ENCODE measurements at places on chromosomes 1 and 21.

DNA sequence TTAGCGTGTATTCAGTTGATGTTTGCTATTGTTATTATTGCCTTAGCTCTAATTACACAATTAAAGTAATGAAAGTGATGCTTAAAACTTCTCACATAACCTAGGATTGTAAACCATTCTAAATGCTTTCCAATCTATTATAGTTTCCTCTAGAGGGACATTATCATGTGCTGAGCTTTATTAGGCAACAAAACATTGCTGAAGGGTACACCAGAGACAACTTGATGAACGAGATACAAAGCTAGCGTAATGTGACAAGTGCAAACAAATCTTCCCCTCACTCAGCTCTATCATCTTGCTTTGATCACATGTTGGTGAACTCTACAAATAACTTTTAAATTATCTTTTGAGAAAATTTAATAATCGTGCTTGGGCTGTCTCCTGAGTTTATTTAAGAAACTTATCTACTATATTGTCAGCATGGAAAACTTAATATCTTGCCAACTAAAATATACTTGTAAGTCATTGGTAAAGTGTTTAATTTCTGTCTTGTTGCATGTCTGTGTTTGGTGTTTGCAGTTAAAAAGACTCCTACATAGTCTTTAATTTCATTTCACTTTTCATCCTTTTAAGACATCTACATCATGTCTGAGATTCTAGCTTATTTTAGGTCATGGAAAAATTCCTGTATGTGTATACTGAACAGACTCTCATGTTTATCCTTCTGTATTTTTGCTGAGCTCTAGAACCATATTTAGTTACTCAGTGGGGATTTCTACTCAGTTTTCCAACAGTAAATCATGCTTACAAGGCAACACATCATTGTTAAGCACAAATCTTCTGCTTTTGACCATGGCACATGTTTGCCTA lies 104.2 kb upstream of the ADAMTS5 start:
- DNase-seq = no peak

DNA sequence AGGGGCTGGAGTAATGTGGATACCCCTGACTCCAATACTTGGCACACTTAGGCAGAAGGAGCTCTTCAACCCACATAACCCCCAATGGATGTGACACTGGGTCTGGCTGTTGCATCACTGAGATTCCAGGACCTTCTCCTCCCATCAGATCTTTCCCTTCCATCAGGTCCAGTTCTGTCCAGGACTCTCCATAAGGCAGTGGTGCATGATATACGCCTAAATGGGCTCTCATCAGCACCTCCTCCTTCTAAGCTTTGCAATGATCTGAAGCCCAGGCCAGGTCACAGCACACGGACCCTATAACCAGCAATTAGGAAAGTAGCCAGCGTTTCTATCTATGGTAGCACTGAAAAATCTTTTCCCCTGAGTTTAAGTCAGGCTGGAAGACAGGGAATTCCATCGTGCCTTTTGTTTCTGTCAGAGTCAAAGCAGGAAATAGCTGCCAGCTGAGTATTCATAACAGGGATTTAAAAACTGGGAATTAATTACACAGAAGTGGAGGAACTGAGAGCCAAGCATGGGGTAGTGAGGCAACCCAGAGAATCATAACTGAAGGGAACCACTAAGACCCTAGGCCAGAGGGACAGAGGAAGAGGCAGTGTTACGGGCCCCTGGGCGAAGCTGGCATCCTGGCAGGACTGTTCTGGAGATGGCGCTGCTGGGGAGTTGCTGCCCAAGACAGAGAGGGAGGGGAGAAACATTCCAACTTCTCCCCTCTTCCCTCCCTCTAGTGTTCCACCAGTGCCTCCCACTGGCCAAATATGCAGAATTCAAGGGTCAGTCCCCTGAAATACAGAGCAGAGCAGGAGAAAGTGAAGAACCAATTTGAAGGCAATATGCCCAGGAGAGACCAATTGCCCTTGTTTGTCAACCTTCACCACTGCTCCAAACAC lies 37.5 kb upstream of the HOOK1 start:
- no peak for DNase-seq

GRCh38 chr1:222522105-222522915 lies 25.6 kb downstream of the HHIPL2 start:
- no peak for DNase-seq

GRCh38 chr1:156767879-156768604 lies 707 bp downstream of the PRCC start:
- DNase-seq = no peak

- DNase-seq = no peak
Observed at GRCh38 chr1:103496014-103496635, 29.4 kb upstream of the RNPC3 start.

DNA sequence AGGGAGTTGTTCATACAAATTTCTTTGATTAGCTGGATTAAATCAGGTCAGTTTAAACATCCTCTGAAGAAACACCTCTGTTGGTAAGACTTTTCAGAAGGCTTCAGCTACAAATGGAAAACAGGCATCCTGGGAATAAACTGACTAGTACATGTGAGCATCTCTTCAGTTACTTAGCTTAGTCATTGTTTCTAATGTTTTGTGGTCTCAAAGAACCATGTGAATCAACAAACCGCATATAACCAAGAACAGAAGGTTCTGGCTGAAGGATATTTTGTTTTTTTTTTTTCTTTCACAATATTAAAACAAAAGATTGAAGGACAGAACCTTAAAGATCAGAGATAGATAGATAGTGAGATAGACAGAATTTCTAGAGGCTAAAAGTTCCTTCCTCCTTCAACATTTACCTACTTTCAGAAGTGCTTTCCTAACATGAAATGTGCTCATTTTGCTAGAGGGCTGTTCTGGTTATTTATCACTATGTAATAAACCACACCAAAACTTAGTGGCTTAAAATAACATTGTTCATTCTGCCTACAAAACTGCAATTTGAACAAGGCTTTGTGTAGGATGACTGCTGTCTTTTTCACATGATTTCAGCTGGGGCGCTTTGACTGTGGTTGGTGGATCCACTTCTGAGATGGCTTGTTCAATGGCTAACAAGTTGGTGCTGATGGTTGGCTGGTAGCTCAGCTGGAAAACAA lies 119.8 kb upstream of the PTGFR start:
- DNase-seq = no peak

DNA sequence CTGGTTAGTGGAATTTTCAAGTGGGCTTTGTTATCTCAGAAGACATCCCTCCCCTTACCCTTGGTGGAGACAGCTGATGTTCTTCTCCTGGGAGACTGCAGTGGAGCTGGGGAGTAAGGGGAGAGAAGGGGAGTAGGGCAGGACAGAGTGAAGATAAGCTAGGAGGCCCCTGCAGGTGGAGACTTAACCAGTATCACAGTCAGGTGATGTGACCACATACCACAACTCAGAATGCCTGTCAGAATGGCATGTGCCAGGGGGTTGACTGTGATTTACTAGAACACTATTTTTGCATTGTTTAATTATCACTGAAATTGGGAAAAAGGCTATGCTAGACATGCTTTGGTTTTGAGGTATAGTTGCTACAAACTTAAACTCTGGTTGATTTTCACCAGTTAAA lies 124.6 kb downstream of the NRDC start:
- no peak for DNase-seq

- no peak for DNase-seq
Observed at GRCh38 chr1:88204612-88205167, 479.4 kb upstream of the PKN2 start.

DNA sequence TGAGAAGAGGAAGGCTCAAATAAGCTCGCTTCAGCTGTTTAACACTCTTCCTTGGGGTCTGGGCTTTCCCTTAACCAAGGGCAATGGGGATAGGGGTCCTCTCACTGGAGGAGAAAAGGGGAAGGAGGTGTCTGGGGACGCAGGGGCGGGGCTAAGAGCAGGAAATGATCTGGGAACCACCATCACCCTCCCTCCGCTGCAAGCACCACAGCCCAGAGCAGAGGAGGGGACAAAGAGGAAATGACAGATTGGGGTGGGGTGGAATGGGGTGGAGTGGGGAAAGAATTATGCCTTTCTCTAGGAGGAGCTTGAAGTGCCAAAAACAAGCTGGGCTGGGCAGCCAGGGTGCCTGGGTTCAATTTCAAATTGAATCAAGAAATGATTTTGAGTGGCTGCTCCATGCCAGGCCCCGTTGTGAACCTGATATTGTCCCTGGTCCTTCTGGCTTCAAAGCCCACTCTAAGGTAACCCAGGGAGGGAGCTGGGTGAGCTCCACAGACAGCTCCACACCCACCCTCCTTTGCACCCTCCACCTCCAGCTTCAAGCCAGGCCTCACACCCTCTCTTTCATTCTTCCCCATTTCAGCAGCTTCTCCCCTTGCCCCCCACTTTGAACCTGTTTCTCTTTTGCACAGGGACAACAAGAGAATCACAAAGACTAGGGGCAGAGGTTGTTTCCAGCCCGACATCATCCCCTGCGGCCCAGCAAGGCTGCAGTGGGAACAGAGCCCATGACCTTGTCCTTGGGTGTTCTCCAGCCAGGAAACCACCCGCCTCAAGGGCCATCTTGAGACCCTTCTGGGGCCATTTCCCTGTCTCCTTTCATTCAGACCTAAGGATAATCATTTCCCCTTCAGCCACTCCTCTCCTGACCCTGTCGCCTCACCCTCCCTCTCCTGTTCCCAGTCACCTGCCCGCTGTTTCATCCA lies 1.1 kb downstream of the ARHGAP30 start:
- peak; percentile 87 for DNase-seq

DNA sequence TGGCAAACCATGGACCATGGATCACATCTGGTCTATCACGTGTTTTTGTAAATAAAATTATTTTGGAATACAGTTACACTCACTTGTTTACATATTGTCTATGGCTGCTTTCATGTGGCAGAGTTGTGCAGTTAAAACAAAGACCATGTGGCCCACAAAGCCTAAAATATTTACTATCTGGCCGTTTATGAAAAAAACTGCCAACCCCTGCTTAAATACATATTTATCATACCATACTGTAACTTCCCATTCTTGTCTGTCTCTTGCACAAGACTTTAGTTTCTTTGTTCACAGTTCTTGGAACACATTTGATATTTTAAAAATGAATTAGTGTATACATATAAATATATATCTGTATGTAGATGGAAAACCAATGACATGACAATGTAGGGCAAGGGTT lies 141.5 kb downstream of the PAPPA2 start:
- no peak for DNase-seq

- no peak for DNase-seq
Observed at GRCh38 chr1:198966519-198966918, 327.7 kb downstream of the PTPRC start.

DNA sequence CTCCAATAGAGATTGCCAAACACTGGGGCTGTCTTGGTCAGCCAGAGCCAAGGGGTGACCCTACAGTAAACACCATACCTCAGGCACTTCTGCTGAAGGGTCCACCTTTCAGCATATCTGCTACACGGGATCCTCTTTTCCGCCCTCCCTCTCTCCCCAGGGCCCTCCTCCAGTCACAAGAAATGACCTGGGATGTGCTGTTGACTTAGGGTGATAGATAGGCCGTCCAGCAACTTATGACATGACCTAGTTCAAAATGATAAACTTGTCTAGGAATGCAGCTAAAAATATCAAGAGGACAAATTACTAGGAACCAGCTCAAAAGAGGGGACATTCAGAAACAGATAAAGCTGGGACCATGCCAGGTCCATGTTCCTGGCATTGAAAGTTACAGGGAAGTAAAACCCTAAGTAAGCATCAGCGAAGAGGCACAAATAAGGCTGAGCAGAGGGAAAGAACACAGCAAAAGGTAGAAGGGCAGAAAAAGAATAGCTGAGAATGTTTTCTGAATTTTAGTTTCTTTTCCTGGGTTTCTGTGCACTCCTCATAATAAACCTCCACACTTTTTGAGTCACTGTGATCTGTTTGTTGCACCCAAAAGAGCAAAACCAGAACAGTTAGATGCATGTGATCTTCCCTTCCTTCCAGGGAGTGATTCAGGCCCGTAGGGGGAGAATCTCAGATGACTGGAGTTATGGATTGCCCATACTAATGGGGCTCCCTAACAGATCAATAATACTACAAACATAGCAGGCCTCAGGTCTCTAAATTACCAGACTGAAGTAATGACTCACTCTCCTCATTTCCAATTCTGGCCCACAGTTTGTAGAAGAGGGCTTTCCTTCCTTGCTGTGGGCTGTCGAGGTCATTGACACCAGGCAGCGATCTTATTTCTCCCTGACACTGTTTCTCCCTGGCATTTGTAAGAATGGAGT lies 48.9 kb upstream of the F3 start:
- no peak for DNase-seq

DNA sequence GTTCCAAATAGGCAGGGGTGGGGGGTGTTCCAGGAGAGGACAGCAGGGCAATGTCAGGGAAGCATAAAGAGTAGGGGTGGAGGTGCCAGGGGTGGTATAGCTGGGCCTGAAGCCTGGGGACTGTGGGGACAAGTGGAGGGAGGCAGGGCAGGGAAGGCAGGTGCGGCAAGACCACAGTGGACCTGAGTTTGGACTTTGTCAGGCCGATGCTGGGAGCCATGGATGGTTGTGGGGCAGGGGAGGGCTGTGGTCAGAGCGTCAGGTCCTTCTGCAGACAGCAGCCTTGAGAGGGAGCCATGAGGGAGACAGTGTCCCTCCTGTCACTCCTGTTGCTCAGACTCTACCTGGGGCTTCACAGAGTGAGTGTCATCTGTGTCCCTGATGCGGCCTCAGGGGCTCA lies 320.3 kb downstream of the PTPRU start:
- DNase-seq = no peak

DNA sequence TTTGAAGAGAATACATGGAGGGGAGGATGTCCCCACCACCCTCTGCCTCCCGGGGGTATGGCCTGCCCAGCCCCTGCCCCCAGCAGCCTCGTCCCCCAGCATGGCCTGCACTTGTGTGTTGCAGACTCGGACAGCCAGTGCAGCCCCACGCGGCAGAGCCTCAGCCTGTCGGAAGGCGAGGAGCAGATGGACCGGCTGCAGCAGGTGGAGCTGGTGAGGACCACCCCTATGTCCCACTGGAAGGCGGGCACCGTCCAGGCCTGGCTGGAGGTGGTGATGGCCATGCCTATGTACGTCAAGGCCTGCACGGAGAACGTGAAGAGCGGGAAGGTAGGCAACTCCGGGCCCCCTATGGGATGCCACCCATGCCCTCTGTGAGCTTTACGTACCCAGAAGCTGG lies 59.5 kb upstream of the TMEM51 start:
- no peak for DNase-seq

DNA sequence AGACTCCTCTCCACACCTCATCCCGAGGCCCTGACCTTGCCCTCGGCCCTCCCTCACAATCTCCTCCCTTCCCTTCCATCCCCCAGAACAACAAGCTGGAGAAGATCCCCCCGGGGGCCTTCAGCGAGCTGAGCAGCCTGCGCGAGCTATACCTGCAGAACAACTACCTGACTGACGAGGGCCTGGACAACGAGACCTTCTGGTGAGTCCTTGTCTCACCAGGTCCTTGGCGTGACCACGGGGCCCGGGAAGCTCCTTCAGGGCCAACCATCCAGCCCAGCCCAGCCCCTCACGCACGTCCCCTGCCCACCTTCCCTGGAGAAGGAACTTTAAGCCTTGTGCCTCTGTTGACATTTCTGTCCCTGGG lies 15.6 kb downstream of the PODN start:
- no peak for DNase-seq

Measured in CD4-positive, alpha-beta T cell treated with Interleukin-6 at 100 ng/mL for 8 hours (primary cell).